ENCODE measurements at places on chromosomes 12 and 14. TPM values are rescaled to one million over a fixed set of nuclear protein-coding genes. Genes with fewer than 3 reads are reported as not detected.
A peak's percentile ranks its signal among the peaks of the same experiment; 100 is the strongest.

DNA sequence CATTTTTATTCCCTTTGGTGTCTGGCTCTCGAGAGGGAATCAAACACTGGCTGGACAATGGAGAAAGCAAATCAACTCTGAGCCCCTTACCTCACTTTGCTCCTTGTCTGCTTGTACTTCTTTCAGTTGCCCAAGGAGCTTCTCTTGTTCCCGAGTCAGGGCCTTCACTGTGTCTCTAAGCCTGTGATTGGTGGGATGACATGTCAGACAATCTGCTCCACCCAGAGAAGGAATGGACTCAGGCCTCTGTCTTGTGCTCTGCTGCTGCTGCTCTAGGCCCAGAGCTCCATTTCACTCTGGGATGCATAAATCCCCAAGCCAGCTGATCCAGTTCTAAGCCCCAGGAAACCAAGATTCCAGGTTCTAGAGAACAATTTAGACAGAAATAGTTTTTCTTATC, 7.6 kb downstream of the CALCOCO1 start:
- no peak for DNase-seq

DNA sequence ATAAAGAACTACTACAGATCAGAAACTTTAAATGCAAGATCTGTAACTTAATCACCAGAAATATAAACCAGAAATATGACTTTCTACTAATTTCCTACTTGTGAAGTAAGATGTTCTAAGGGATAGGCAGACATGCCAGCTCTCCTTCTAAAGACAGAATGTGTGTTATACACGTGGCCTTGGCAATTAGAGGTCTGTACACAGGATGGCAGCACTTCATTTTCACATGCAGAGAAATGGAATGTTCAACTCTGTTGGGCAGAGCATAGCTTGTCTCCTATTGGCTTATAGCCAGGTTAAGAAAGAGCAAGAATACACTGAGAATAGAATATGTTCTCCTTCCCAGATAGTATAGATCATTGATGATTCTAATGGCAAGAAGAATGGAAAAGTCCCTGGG, 403.8 kb downstream of the DAD1 start:
- no peak for DNase-seq

GRCh38 chr12:98471085-98471484, 44.3 kb upstream of the TMPO start:
- no peak for DNase-seq

The ACRBP gene
- 0.73 TPM for total RNA-seq

The KRT3 gene
- total RNA-seq: not detected

DNA sequence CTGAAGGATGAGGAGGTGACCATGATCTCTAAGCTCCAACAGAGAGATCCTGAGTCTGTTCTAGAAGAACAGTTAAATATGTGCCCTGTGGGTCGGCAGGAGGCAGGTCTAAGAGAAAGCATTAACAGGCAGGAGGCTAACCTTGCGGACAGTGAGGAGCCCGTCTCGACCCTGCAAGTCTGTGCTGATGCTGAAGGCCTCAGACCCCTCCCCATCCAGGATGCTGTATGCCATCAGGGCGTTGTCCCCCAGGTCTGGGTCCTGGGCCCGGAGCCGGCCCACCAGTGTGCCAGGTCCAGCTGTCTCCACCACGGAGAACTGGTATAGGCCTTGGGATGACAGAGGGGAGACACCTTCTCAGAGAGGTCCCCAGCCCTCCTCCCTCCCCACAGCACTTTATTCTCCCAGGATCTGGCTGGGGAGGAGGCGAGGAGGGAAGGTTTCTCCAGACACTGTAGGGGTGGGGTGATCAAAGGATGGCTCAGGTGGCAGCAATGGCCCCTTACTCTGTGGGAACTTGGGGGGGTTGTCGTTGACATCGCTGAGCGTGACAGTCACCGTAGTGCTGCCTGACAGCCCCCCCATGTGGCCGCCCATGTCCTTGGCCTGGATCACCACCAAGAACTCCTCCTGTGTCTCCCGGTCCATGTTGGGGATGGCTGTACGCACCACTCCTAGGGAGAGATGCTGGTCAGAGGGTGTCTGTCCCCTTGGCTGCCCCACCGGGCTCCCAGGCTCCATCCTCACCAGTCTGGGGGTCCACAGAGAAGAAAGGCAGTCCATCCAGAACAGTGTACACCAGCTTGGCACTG, 3.1 kb downstream of the CDH24 start:
- no peak for DNase-seq

DNA sequence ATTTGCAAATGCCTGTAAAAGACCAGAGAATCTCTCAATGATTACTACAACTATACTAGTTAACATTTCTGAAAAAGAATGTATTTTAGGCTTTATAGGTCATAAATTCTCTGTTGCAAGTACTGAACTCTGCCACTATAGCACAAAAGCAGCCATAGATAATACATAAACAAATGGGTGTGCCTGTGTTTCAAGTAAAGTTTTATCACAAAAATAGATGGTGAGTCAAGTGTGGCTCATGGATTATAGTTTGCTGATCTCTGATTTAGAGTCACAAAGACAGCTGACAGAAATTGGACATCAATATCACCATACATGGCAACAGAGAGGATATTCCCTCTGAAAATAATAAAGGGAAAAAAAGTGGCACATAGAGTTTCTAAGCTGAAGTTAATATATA, 68.1 kb downstream of the FSCB start:
- no peak for DNase-seq

DNA sequence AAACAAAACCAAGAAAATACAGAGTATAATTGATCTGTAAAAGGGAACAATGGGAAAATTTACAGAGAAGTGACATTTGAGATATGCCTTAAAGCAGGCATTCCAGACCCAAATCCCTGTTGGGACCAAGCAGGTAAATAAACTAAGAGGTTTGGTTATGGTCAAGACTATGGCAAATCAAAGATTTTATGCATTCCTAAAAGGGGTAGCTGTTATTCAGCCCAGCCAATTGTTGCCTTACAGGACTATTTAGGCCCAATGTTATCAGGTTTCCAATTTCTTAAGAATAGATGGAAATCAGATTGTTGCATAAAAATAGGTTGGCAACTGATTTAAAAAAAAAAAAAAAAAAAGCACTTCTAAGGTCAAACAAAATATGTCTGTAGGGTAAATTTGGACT, 5.3 kb downstream of the DNAI7 start:
- no peak for DNase-seq

- peak; percentile 32 for DNase-seq
Measured at GRCh38 chr12:2651068-2651965, 143.5 kb upstream of the FKBP4 start.

GRCh38 chr14:89637581-89637980, 220.5 kb upstream of the FOXN3 start:
- no peak for DNase-seq

- DNase-seq: no peak
Measured at GRCh38 chr14:100975671-100976070, 72.1 kb upstream of the RTL1 start.

DNA sequence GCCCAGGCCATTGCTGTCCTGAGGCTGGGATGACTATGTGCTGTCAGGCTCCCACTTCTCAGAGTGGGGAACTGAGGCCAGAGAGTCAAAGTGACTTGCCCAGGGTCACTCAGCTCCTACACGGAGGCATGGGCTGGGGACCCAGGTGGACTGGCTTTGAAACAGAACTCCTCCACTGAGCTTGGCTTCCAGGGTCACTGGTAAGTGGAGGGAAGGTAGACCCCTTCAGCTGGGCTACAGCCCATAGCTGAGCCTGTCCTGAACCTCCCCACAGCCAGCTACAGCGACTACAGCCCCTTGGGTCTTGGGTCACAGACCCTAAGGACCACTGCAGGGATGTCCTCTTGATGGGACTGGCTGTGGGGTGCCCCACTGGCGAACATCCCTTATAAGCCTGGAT, 40.3 kb upstream of the TRAF3 start:
- DNase-seq: no peak

DNA sequence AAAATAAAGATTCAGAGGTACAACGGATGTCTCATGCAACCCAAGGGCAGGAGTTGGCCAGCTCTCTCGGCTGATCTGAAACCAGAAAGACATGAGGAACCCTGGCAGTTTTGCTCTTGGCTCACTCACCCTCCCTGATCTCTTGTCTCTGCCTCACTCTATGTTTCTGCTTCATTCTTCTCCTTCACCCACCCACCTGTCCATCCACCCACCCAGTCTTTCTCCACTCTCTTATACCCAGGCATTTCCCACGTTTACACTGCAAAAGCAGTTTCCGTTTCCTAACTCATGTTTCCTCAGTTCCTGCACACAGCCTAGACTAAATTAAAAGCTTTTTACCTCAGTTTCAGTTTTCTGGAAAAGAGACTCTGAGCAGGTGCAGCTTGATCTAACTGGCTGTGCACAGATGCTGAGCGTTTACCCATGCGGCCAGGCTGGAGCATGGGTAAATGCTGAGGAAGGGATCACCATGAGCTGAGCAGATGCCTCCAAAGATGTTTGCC, 157.6 kb downstream of the PRKCH start:
- DNase-seq: no peak

DNA sequence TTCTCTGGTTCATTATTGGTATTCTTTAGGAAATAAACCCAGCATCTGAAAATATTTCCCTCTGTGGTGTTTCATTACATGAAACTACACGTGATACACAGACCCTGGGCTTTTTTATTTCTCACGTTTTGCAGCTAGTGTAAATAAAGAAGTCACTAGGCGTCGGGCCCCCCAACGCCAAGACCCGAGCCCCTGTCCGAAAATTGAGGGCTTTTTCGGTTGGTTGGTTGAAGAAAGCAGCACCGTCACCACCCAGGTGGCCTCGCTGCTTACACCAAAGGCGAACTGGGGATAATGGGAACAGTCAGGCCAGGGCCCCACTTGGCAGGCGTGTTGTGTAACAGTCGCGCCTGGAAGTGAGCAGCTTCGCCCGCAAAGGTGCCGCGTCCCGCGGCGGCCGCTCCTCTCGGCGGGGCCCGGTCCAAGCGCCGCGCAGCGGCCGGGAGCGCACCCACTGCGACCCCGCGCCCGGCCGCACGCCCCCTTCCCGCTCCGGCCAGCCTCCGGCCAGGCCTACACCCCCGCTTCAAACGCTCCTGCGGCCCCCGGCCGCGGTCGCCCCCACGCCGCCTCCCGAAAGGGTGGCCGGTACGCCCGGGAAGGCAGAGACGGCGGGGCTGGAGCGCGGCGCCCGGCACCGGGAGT, 1.2 kb downstream of the DUSP16 start:
- DNase-seq: peak; percentile 79

GRCh38 chr14:64450255-64450654, 15.0 kb upstream of the AKAP5 start:
- DNase-seq: no peak

The CLIP1 gene
- total RNA-seq: 85.0 TPM

GRCh38 chr12:121181181-121181580, 28.7 kb upstream of the P2RX4 start:
- DNase-seq: no peak

DNA sequence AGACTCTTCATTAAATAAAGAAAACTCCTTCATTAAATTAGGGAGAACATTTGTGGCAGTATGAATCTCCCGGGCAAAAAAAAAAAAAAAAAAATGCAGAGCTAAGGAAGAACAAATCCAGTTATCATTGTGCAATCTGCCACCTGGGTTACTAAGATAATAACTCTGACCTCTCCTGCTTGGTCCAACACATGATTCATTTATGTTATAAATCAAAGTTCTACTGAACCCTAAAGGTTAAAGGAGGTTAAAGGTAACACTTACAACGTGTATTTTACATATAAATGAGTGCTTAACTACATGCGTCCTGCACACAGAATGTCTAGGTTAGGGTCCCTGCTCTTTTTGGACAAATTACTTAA, 4.2 kb downstream of the TGFB3 start:
- no peak for DNase-seq

The LRRC9 gene
- total RNA-seq: 1.2 TPM

DNA sequence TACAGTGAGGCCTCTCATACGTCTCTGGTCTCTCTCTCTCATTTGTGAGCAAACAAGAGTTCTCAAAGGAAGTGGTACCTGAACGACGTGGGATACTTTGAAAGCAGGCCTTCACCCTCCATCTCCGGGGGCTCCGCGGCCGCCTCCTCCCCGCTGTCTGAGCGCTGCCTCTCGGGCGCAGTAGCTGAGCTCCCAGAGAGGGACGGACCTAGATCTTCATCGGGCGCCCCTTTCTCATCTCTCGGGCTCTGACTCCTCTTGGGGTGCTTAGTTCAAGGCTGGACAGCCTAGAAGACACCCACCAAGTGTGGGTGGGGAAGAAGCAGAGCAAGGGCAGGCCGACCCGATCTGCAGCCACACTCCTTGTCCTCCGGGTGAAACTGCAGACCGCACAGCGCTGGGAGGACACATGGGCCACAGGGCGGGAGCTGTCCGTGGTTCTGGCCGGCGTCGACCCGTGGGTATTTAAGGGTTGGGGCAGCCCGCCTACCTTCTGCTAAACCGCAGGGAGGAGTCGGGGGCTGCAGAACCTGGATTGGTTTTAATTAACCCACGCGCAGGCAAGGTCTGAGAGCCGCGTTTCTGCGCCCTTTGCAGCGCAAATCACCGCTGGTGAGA, 92.7 kb downstream of the PAH start:
- peak; percentile 69 for DNase-seq

DNA sequence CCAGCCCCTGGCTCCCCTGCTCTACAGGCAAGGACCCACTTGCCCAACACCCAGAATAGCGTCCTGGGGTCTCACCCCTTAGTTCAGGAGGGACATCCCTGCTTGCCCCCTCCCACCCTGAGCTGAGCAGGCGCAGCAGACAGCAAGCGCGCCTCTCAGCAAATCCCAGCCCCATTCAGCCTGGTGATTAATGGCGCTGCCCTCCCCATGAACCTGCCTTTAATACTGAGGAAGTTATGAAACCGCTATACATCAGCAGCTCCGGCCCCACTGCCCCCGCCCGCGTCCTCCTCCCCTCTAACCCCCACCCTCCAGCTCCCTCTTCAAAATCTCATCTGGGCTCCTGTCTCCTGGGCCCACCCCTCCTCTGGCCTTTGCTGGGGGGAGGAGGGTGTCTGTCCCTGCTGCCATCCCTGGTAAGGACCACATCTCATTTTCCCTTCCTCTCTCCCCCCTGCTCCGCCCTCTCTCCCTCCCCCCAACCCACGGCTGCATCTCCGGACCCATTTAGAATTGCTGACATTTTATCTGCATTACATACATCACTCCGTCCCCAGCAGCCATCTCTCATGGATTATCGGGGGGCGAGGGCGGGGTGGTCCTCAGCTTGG, 7.1 kb upstream of the SMUG1 start:
- DNase-seq: no peak

DNA sequence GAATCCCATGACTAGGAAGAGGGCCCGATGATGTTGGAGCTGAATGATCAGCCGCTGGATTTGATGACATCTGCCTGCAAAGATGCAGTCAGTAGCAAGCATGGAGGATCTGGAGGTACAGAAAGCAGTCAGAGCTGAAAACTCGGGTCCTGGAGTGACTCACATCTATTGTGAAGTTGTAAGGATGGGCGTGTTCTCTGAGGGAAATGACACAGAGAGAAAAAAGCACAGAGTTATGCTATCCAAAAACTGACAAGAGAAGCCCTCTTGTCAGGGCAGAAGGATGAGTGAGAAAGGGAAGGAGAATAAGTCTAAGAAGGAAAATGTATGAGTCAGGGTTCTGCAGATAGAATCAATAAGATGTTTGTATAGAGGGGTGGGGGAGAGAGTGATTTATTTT, 380.4 kb upstream of the CCDC196 start:
- DNase-seq: no peak

DNA sequence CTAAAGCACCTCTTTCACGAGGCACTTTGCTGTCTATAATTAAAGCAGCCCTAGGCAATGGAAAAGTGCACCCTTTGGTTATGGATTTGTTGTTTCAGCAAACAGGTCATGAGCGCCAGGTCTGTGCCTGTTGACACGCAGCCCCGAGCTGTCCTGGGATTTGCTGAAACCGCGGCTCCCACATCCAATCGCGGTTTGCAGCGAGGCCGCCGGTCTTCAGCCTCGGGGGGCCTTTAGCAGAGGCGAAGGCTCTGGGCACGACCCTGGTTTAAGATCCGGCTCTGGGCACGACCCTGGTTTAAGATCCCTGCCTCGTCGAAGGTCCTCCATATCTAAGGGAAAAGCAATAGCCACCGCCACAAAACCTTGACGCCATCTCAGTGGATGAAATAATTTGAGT, 79.2 kb downstream of the GLT1D1 start:
- DNase-seq: no peak
